ENCODE measurements at places on chromosomes 16 and 17. TPM values are rescaled to one million over a fixed set of nuclear protein-coding genes. Genes with fewer than 3 reads are reported as not detected.

Gene TMC5
- not detected for total RNA-seq

Gene ICAM2
- 743 TPM for total RNA-seq

Gene ACSM3
- 5.2 TPM for total RNA-seq

Gene CD300LG
- not detected for total RNA-seq

Gene B3GNT9
- total RNA-seq = 1.6 TPM

Gene EPOP
- 1.5 TPM for total RNA-seq

Gene CD7
- total RNA-seq = not detected

Gene PRDM7
- total RNA-seq = not detected

Gene HS3ST3B1
- 0.32 TPM for total RNA-seq

Gene TBC1D3C
- total RNA-seq = 0.32 TPM

Gene HSPB9
- not detected for total RNA-seq

Gene DRG2
- total RNA-seq = 36.4 TPM

Gene VMO1
- 1.7 TPM for total RNA-seq

Gene SPNS3
- total RNA-seq = not detected

Gene MYO15B
- total RNA-seq = 1.9 TPM

Gene LGALS9B
- total RNA-seq = not detected

Gene IRX6
- not detected for total RNA-seq

Gene ARHGAP23
- 32.4 TPM for total RNA-seq

Gene SLC6A2
- not detected for total RNA-seq

Gene STAT5B
- total RNA-seq = 32.2 TPM

Gene CD79B
- total RNA-seq = 2.0 TPM

Gene HS3ST3A1
- total RNA-seq = 0.32 TPM

Gene MYH8
- not detected for total RNA-seq

Gene TVP23A
- not detected for total RNA-seq

Gene CDH1
- not detected for total RNA-seq

Gene FA2H
- not detected for total RNA-seq

Gene PRR35
- under 0.01 TPM for total RNA-seq

Gene MEIOB
- 0.30 TPM for total RNA-seq

Gene CCDC154
- under 0.01 TPM for total RNA-seq

Gene ZFP3
- 0.97 TPM for total RNA-seq

Gene PMFBP1
- not detected for total RNA-seq

Gene PDILT
- not detected for total RNA-seq

Gene KRTAP4-4
- total RNA-seq = not detected

Gene SMIM36
- not detected for total RNA-seq

Gene AATF
- total RNA-seq = 35.4 TPM

Gene PPL
- 0.46 TPM for total RNA-seq

Gene PAQR4
- total RNA-seq = 9.1 TPM

Gene CCL16
- total RNA-seq = not detected

Gene MRPL12
- 13.7 TPM for total RNA-seq

Gene BRICD5
- total RNA-seq = 8.1 TPM

Gene SPATA22
- 1.3 TPM for total RNA-seq

Gene LYRM1
- total RNA-seq = 154 TPM

Gene TP53TG3F
- not detected for total RNA-seq

Gene CACNA1G
- total RNA-seq = not detected

Gene PLSCR3
- 15.3 TPM for total RNA-seq

Gene RUNDC3A
- total RNA-seq = not detected

Gene SEPTIN1
- not detected for total RNA-seq

Gene PABPN1L
- not detected for total RNA-seq

Gene USP7
- total RNA-seq = 65.9 TPM

Gene MSLN
- not detected for total RNA-seq

Gene KCNJ18
- not detected for total RNA-seq

Gene NPIPB4
- total RNA-seq = 15.8 TPM

Gene HYDIN
- not detected for total RNA-seq

Gene EVPLL
- not detected for total RNA-seq

Gene PHKB
- 47.7 TPM for total RNA-seq

Gene CCL11
- total RNA-seq = not detected

Measured in epithelial cell of umbilical artery (primary cell).